Fibroblast of lung (primary cell): ENCODE measurements at places on chromosomes 5 and 9. TPM values are rescaled to one million over a fixed set of nuclear protein-coding genes. Genes with fewer than 3 reads are reported as not detected.

The NOXA1 gene
- 0.66 and 0.77 TPM in 2 replicates for total RNA-seq

The GLRA1 gene
- not detected in 2 replicates for total RNA-seq

The CNOT6 gene
- 11.3 and 12.7 TPM in 2 replicates for total RNA-seq

The KIF12 gene
- total RNA-seq = not detected in 2 replicates

The IL31RA gene
- 2.1 and 2.6 TPM in 2 replicates for total RNA-seq

The TAF9 gene
- 73.2 and 114 TPM in 2 replicates for total RNA-seq

The GRPEL2 gene
- total RNA-seq = 29.6 and 30.8 TPM in 2 replicates

The RMRP gene
- 67,954 and 162,287 TPM in 2 replicates for total RNA-seq

The PCDHB13 gene
- total RNA-seq = 0.26 and 1.5 TPM in 2 replicates

The GABRA6 gene
- total RNA-seq = not detected in 2 replicates

The ROR2 gene
- 27.9 and 39.5 TPM in 2 replicates for total RNA-seq

The MPDZ gene
- 59.1 and 66.9 TPM in 2 replicates for total RNA-seq

The CDC25C gene
- total RNA-seq = 0.26 and 3.0 TPM in 2 replicates

The ASPN gene
- 10.4 and 10.5 TPM in 2 replicates for total RNA-seq

The MACROH2A1 gene
- total RNA-seq = 154 and 191 TPM in 2 replicates

The LCN15 gene
- not detected in 2 replicates for total RNA-seq

The CRB2 gene
- total RNA-seq = under 0.01 TPM in 1 of 2 replicates, not detected in the other

The SH3RF2 gene
- 0.26 and 1.2 TPM in 2 replicates for total RNA-seq

The SPATA31C1 gene
- not detected in 2 replicates for total RNA-seq

The COL23A1 gene
- under 0.01 TPM in 1 of 2 replicates, not detected in the other for total RNA-seq

The ERCC8 gene
- 14.4 and 16.3 TPM in 2 replicates for total RNA-seq

The PCDHGB4 gene
- 10.0 and 18.3 TPM in 2 replicates for total RNA-seq

The FAM78A gene
- total RNA-seq = 0.33 and 0.51 TPM in 2 replicates

The C9 gene
- total RNA-seq = under 0.01 and 0.33 TPM in 2 replicates

The FAT2 gene
- under 0.01 TPM in 2 replicates for total RNA-seq

The HAVCR2 gene
- 2.5 and 3.6 TPM in 2 replicates for total RNA-seq

The SLC2A8 gene
- total RNA-seq = 7.2 and 11.4 TPM in 2 replicates

The CCL21 gene
- total RNA-seq = not detected in 2 replicates

The ANKRD20A1 gene
- total RNA-seq = under 0.01 TPM in 1 of 2 replicates, not detected in the other

The LRRC19 gene
- not detected in 2 replicates for total RNA-seq

The XRCC4 gene
- total RNA-seq = 6.7 and 7.6 TPM in 2 replicates

The FAM200C gene
- total RNA-seq = 4.9 and 5.3 TPM in 2 replicates

The IRGM gene
- 0.17 TPM in 1 of 2 replicates, not detected in the other for total RNA-seq

The INVS gene
- 33.1 and 45.4 TPM in 2 replicates for total RNA-seq

The PPP2CA gene
- total RNA-seq = 46.2 and 58.6 TPM in 2 replicates

The UGT3A1 gene
- not detected in 2 replicates for total RNA-seq

The PCDHA9 gene
- 0.26 and 0.33 TPM in 2 replicates for total RNA-seq

The RIOK2 gene
- 24.6 and 25.4 TPM in 2 replicates for total RNA-seq

The AK6 gene
- total RNA-seq = 31.3 and 34.3 TPM in 2 replicates

The SLC35A4 gene
- total RNA-seq = 9.0 and 21.5 TPM in 2 replicates

The ELOVL7 gene
- total RNA-seq = under 0.01 and 0.26 TPM in 2 replicates

The FRMPD1 gene
- not detected in 2 replicates for total RNA-seq

The EMB gene
- 2.6 and 11.6 TPM in 2 replicates for total RNA-seq

The RNF208 gene
- 0.26 and 0.33 TPM in 2 replicates for total RNA-seq

The SH2D3C gene
- 0.26 TPM in 1 of 2 replicates, not detected in the other for total RNA-seq

The SPINK6 gene
- total RNA-seq = not detected in 2 replicates

The CATSPER3 gene
- under 0.01 and 0.17 TPM in 2 replicates for total RNA-seq

The PCDHA3 gene
- 0.26 and 1.2 TPM in 2 replicates for total RNA-seq

The PPP2R2B gene
- total RNA-seq = under 0.01 and 1.5 TPM in 2 replicates

The MAMDC4 gene
- total RNA-seq = 3.3 and 4.6 TPM in 2 replicates
